Epithelial cell of esophagus (primary cell): ENCODE measurements at places on chromosomes 1 and 21.

GRCh38 chr21:45640001-45640887, 3.3 kb upstream of the PCBP3 start:
- no peak for DNase-seq

DNA sequence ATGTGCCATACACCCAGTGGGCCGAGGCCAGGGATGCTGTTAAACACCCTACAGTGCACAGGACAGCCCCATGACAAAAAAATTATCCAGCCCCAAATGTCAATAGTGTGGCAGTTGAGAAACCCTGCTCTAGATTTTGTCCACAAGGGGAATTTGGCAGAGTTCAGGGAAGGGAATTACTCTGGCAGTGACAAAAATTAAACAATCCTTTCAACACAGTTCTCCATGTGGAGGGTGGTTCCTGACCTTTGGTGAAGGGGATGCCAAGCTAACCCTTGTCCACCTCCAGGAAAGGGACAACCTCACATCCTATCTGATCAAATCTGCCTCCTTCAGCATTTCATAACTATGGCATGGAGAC, 28.4 kb upstream of the CD84 start:
- DNase-seq: no peak

DNA sequence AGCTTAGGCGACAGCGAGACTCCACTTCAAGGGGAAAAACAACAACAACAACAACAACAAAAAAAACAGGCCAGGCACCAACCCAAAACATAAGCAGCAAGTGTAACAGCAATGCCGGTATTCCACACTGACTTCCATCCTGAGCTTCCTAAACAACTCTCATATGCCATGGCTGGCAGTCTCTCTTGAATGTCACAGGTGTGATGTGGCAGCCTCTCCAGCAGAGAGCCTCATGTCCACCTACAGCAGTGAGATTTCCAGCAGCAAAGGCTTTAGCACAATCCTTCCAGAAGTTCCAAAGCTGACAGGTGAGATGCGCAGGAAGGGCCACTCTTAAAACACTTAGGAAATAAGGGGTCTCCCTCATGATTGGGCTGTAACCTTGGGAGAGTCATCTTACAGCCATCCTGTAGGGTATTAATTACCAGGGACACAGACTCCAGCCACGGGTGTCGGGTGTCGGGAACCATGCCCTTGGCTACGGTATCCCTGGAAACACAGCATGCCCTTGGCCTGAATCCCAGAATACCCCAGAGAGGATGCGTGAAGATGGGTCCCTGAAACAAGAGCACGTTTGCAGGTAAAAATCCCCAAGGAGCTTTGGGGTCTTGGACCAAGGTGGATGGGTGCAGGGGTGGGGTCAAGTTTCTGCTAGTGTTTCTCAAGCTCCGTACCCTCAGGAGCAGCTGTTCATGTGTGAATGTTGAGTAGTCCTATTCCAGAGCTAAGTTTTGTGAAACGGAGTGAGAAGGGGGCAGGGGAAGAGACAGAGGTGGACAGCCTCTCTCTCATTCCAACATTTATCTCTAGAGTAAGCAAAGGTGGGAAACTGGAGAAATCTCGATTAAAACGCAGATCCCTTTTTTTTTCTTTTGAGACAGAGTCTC, 31.4 kb downstream of the CLSTN1 start:
- DNase-seq: peak; percentile 32

DNA sequence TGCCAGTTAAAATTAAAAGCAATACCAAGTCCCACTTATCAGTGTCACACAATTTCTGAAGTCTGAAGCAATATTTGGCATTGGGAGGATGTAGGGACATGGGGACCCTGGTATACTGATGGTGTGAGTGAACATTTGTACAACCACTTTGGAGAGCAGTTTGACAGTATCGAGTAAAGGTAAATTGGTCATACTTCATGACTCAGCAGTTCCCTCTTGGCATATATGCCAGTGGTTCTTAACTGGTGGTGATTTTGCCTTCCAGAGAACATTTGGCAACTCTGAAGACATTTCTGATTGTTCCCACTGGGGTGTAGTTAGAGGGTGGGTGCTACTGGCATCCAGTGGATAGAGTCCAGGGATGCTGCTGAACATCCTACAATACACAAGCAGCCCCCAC, 19.7 kb downstream of the FMOD start:
- peak; percentile 64 for DNase-seq

GRCh38 chr1:40810927-40811326, 27.3 kb downstream of the KCNQ4 start:
- DNase-seq: no peak

DNA sequence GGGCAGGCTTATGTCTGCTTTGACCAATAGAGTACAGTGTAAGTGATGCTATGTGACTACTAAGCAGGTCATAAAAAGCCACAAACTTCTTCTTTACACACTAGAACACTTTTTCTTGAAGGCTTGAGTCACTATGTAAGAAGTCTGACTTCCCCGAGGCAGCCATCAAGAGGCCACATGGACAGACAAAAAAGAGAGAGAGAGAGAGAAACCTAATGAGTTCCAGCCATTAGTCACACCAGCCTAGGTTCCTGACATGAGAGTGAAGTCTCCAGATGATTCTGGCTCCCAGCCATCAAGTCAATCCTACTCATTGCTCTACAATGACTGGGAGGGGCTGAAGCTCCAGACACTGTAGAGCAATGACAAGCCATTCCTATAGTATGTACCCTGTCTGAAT, 101.4 kb downstream of the LHX9 start:
- DNase-seq: peak; percentile 100

- DNase-seq: no peak
These were observed 84.2 kb downstream of the PTGER3 start for GRCh38 chr1:70963374-70963773.

DNA sequence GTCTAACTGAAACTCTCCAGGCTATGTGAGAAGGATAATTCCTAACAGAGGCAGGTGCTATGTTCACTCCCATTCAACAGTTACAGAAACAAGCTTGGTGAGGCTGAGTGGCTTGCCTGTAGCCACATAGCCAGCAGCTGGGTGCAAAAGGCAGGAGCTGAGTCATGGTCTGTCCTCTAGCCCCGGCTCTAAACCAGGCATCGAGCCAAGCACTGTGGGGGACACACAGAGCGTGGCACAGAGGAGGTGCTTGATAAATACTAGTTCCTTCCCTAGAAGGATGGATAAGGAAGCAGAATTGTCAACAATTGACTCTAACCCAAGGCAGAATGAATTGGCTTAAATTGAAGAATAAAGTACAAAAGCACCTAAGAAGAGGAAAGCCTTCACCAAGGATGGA, 10.4 kb upstream of the KCNA2 start:
- DNase-seq: peak; percentile 31

DNA sequence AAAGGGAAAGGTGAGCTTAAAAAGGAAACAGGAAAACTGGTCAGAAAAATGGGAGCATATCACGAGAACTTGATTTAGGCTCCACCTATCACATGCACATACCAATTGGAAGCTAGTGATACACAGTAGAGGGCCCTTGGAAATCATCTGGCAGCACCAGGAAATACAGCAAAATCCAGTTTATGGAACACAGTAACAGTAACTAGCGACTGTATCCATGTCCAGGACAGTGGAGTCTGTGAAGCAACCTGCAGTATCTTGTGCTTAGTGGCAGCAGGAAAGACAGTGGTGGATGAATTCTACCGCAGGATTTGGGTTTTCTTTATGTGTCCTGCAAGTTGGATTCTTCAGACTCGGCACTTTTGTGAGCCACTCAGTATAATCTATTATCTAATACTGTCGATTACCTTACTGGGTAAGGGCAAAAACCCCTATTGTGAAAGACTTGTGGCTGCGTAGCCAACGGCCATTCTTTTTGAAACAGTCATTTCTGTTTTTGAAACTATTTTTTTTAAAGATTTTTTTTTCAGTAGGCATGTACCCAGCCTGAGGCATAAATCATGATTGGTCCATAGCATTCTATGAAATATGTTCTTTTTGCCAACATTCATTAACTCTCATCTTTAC, 1.6 kb upstream of the KDM4A start:
- DNase-seq: peak; percentile 65

DNA sequence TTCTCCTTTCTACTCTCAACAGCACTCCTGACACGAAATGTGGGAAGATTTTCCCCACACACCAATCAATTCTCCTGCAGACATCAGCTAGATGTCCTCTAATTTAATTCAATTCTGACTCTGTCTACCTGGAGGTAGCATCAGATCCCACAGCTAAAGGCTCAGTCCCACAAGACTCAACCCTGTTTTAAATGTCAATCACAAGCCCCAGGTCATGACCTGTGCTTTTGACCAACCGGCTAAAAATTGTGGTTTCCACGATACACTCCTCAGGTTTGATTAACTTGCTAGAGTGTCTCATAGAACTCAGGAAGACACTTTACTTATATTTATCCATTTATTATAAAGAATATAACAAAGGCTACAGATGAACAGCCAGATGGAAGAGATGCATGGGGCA, 27.4 kb downstream of the IL23R start:
- no peak for DNase-seq

- DNase-seq: peak; percentile 28
These were observed 11.8 kb upstream of the ZFP69B start for GRCh38 chr1:40438391-40439015.

DNA sequence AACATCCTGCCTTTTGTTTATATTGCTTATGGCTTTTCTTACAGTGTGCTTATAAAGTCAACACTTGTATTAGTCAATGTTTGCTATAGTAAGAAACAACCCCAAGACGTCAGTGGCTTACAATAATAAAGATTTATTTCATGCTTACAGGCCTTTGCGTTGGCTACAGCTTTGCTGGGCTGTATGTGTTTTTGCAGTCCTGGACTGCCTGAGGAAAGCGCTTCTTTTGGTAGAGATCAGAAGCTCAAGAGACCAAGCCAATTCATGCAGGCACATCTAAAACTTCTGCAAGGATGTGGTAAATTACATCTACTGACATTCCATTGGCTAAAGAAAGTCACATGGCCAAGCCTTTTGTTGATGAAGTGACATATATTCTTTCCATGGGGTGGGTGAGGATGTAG, 17.5 kb upstream of the PRKAA2 start:
- no peak for DNase-seq

DNA sequence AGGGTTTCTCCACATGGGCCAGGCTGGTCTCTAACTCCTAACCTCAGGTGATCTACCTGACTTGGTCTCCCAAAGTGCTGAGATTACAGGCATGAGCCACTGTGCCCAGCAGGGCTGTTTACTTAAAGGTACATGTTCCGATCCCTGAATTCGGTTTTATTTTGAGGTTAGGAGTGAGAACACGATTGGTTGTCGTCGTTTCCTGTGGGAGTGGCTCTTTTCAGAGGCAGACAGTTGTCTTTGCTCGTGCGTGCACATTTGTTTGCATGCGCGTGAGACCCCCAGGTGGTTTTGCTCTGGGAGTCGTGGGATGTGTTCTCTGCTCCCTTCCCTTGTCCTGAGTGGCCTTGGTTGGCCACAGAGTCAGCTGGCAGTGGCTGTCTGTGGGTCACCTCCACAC, 60.2 kb downstream of the SKI start:
- no peak for DNase-seq

DNA sequence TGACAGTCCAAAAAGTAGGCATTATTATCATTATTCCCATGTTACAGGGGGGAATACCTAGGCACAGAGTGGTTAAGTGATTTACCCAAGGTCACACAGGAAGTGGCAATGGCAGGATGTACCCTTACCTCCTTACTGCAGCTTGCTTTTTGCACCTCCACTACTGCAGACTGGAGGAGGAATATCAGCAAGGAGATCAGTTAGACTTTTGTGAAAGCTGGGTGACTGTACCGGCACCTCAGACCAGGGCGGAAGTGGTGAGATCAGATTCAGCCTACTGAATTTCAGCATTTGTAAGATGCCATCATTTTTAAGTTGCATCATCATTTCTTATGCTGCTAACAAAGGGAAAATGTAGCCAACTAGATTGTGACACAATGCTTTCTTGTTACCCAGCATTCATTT, 4.5 kb downstream of the ADARB1 start:
- peak; percentile 84 for DNase-seq

GRCh38 chr1:98147280-98147679, 226.4 kb upstream of the DPYD start:
- no peak for DNase-seq

- DNase-seq: peak; percentile 89
These were observed 26.8 kb downstream of the EGLN1 start for GRCh38 chr1:231395076-231395997.

- no peak for DNase-seq
These were observed 11.6 kb upstream of the SAMD11 start for GRCh38 chr1:911875-912739.

GRCh38 chr1:72431810-72432209, 149.5 kb upstream of the NEGR1 start:
- peak; percentile 36 for DNase-seq

- DNase-seq: peak; percentile 25
These were observed 18.4 kb downstream of the HHAT start for GRCh38 chr1:210347112-210347511.

DNA sequence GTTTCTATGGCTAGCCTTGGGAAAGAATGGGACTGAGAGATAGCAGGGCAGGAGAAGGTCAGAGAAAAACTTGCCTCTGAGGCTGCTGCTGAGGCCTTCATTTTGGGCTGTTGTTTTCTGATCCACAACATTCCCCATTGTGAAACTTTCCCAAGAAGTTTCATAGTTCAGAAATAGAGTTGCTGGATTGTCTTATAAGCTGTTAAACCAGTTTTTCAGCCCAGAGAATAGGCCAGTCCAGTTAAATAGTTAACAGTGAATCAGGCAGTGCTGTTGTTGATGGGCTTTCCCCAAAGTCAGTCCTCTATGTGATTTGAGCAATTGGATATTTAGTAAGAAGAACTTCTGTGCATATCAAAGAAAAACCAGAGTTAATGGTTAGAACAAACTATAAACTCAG, 77.0 kb downstream of the C21orf91 start:
- peak; percentile 89 for DNase-seq
